ENCODE measurements at places on chromosomes 16 and 17.
A peak's percentile ranks its signal among the peaks of the same experiment; 100 is the strongest.

GRCh38 chr16:19595043-19595767, 39.7 kb downstream of the VPS35L start:
- DNase-seq = no peak

DNA sequence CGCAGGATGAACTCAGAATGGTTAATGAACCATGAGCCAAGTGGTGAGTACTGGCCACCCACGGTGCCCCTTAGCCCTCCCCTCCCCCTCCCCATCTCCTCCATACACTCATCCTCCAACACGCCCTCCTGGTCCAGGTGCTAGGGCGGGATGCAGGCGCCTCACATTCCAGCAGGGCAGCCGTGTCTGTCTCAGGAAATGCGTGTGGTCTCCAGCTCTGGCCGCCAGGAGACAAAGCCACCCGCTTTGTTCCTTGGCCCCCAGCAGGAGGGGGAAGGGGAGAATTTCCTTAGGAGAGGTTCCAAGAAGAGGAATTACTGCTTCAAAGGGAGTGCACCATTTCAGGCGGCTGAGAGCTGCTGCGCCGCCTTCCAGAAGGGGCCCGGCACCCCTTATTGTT, 29.7 kb upstream of the RMI2 start:
- DNase-seq = no peak

GRCh38 chr17:50209472-50210239, 8.2 kb upstream of the COL1A1 start:
- DNase-seq = no peak

- DNase-seq = no peak
Measured at GRCh38 chr17:27259356-27259755, 34.6 kb upstream of the WSB1 start.

DNA sequence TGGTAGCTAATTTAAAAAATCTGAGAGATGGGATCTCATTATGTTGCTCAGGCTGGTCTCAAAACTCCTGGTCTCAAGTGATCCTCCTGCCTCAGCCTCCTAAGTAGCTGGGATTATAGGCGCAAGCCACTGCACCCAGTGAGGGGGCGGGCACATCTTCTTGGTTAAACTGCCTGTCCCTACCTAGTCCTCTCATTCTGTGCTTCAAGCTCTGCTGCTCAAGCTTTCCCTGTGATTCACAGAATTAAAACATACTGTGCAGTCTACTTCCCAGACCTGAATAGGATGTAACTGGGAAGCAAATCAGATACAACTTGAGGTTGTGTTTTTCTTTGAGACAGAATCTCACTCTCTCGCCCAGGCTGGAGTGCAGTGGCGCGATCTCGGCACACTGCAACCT, 2.3 kb downstream of the MRPL38 start:
- no peak for DNase-seq

DNA sequence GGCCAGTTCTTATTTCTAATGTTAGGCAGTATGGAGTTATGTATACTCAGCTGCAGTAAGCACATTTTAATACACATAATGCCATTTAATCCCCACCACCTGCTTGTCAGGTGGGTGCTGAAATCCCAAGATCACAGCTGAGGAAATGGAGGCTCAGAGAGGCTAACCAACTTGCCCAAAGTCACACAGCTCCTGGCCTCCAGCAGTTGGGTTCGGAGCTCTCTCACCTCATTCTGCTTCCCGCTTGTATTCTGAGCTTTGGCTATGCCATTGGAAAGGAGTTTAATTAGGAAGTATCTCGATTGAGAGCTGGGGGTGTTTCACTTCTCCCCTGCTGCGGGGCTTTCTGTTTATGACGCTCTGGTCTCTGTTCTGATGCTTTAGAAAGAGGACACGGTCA, 72.6 kb upstream of the CACNG5 start:
- DNase-seq = no peak

GRCh38 chr17:30517786-30518185, 40.6 kb downstream of the GOSR1 start:
- no peak for DNase-seq

DNA sequence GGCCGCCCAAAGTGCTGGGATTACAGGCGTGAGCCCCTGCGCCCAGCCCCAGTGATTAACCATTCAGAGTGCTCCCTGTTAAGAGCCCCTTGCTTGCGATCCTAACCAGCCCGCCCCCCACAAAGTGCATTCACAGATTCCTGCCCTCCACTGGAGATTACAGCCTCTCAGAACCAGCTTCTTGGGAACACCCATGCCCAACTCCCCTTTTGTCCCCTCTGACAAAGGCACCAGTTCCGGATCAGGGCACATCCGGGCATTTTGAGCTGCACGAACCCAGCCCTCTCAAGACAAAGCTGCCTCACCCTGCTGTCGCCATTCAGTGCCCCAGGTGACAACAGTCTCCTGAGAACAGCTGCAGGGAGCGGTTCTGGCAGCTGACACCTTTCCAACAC, 848 bp upstream of the KRT19 start:
- DNase-seq = no peak

GRCh38 chr17:48541577-48542113, 3.3 kb downstream of the HOXB2 start:
- DNase-seq = no peak

GRCh38 chr17:1766382-1767135, 4.7 kb downstream of the SERPINF1 start:
- no peak for DNase-seq

DNA sequence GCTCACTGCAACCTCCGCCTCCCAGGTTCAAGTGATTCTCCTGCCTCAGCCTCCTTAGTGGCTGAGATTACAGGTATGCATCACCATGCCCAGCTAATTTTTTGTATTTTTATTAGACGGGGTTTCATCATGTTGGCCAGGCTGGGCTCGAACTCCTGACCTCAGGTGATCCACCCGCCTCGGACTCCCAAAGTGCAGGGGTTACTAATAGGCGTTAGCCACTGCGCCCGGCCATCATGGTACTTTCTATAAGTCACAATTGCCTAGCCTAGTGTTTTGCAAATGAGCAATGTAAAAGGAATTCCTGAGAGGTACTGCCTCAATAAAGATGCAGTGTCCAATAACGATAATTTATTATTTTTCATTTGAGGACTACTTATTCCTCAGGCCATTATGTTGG, 13.9 kb upstream of the PSMC3IP start:
- DNase-seq = no peak

- DNase-seq = no peak
Measured at GRCh38 chr17:13947499-13947898, 121.8 kb upstream of the COX10 start.

DNA sequence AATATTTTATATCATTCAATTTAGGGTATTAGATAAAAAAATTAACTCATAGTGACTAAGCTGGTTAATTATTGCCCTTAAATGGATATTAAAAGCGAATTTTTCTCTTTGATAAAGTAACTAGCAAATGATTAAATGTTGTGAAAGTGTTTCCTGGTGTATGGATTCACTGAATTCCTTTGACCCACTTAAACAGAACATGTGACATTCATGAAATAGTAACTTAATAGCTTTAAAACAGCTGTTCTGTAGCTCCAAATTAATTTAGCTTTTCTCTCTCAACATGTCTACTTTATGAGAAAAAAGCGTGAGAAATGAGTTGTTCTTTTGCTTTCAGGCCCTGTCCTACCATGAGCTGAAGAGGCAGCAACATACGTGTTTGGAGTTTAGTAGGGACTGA, 36.4 kb upstream of the APPBP2 start:
- DNase-seq = no peak

- no peak for DNase-seq
Measured at GRCh38 chr17:44795421-44795820, 34.7 kb downstream of the GJC1 start.

DNA sequence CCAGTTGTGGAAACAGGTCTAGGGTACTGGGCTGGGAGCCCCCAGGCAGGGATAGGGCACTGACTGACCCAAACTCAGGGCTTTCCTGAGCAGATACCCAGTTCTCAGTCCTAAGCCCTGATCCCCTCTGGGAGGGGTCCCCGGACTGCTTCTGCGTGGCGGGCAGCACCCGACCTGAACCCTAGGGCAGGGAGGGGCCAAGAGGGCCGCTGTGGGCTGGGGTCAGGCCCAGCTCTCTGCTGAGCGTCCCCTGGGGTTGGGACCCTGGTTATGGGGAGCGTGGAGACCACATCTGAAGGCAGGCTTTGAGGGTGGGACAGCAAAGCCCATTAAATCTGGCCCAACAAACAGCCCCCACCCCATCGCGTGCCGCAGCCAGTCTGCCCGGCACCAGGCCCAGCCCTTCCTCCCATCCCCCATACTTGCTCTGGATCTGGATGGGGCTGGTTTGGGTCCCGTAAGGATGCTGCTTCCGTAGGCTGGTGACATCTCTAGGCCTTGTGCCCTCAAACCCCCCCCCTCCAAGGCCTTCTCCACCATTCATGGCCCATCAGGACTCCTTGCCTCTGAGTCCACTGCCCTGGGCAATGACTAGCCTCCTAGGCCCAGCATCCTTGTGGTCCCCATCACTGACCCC, 691 bp upstream of the FAM83G start:
- no peak for DNase-seq

DNA sequence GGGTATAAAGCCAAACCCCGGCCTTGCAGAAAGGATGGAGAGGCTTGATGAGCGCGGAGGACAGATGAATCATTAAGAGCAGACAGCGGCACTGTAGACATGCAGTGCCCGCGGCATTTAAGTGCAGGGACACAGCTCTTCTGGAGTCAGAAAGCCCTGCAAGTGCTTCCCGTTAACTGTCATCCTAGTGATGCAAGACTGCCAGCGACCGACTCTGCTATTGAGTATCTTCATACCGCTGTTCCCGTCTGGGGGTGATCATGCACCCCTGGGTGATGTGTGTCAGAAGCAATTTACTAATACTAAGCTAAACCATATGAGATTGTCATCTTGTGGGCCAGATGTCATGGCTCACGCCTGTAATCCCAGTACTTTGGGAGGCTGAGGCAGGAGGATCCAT, 101.0 kb downstream of the ABCC6 start:
- no peak for DNase-seq

DNA sequence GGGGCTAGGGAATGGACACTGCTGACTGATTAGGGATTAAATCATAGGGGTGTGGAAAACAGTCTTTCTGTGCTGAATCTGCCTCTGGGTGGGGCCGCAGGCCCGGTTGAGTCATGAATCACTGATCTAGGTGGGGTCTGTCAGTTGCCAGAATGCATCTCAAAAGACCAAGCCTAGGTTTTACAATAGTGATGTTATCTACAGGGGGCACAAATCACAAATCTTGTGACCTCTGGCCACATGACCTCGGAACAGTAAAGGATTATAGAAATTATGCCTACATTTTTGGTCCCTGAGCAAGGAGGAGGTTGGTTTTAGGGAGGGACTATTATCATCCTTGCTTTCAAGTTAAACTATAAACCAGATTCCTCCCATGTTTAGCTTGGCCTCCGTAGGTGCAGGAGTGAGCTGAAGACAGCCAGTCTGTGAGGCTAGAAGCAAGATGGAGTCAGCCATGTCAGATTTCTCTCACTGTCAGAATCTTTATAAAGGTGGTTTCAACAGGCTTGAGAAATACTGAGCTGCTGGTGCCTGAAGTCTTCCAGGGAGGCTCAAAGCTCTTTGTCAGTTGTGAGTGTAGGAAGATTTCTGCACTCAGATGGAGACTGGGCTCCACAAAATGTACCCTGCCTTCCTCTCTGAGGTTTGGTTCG, 12.9 kb downstream of the GNGT2 start:
- DNase-seq = no peak

- DNase-seq = peak; percentile 38
Measured at GRCh38 chr17:41010441-41010840, 1.5 kb upstream of the KRTAP3-1 start.

- DNase-seq = no peak
Measured at GRCh38 chr16:75114946-75115825, 1.4 kb downstream of the LDHD start.

- DNase-seq = no peak
Measured at GRCh38 chr17:47883589-47884426, 12.2 kb upstream of the SP2 start.

DNA sequence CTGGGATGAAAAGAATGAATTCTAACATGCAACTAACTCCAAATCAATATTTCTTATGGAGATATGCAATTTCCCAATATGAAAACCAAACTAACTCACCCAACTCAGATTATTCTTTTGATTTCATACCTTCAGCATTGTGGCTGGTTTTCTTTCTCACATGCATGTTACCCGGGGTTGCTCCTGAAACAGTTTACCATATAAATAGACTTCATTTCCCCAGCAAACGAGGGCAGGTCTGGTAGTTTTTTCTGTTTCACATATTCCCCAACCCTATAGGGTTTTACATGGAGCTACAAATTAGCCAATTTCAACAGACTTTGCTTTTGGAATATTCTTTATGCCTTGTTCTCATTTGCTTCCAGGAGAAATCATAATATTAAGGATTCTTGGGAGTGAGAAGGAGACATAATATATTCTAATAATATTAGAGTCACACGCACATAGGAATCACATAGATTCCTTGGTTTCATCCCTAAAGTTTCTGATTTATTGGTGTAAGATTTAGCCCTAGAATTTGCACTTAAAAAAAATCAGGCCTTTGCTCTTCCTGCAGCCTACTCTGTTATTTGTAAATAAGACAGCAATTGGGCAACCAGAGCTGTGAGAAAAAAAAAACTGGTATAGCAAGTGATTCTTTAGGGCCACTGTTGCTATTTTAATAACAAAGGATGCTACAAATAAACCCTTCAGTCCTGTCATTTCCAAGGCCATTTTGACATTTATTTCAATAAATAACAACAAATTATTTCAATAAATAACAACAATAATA, 60.3 kb upstream of the FAM20A start:
- DNase-seq = no peak

DNA sequence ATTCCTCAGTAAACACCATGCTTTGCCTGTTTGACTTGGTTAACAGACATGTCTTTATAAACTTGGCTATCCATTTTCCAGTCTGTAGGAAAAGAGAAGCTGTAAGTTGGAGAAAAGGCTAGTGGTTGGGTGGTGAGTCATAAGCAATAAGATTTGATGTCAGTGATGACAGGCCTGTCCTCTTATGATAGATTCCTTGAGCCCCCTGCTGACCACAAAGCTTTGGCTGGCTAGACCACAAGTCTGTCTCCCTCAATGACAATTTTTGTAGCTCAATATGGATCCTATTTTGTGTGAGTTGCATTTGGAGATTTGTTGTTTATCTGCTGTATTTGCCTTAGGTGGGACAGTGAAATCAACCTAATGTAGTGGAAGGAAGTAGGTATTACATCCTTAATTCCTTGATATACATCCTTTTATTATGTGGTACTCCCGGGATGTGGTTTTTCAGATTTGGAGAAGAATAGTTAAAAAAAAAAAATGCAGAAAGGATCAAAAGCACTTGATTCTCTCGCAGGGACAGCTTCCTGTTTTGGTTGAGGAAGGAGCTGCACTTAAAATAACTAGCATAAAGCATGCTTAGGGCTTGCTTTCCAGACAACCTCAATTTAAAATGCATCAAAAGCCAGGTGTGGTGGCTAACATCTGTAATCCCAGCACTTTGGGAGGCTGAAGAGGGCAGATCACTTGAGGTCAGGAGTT, 67.4 kb downstream of the SIAH1 start:
- DNase-seq = no peak

GRCh38 chr17:75706042-75706728, 15.1 kb upstream of the ITGB4 start:
- no peak for DNase-seq
